Pulmonary artery endothelial cell (primary cell): ENCODE measurements at places on chromosomes 12 and 14. TPM values are rescaled to one million over a fixed set of nuclear protein-coding genes. Genes with fewer than 3 reads are reported as not detected.

DNA sequence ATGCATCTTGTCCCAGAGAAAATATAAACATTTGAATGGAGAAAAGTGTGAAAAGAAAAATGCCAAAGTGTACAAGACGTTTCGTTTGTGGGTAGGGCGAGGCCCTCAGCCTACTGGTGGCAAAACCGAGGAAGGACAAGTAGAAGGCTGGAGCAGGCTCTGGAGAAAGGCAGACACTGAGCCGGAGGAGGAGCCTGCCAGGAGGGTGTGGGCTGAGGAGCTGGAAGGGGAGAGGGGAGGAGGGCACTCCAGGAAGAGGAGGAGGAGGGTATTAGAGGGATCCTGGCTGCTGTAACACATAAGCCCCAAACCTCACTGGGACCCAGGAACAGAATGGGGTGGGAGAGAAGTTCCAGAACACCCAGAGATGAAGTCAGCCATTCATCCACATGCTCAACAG is 47.7 kb downstream of the CLMN start:
- no peak for DNase-seq

The BMP4 gene
- total RNA-seq: 64.3 and 156 TPM in 2 replicates

The STON2 gene
- 0.11 and 0.13 TPM in 2 replicates for total RNA-seq

DNA sequence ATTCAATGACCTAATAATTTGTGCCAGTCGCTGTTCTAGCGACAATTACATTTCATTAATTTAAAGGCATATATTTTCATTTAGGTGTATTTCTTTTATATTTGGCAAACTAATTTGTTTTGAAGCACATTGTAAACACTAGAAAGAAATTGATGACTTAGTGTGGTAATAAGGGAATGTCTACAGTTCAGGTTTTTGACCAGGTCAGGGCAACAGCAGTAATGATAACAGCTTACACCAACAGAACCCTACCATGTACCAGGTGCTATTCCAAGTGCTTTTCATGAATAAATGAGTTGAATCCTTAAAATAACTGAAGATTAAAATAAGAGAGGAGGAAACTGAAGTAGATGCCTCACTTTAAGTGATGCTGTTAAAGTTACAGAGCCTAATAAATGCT is 85.4 kb upstream of the SLC38A2 start:
- no peak for DNase-seq

DNA sequence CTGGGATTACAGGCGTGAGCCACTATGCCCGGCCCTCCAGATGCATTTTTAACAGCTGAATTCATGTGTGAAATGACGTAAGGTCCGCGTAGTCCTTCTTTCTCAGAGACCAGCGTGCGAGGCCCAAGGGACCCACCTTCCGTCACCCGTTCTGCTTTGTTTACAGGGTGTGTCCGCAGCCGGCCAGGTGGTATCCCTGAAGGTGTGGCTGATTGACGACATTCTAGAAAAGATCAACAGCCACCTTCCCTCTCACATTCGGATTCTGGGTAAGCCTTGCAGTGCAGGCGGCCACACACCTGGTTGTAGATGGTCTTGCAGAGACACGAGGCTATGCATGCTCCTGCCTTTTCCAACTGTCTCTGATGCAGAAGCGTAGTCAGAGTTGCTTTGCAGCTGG is 9.9 kb downstream of the PUS1 start:
- DNase-seq: no peak

DNA sequence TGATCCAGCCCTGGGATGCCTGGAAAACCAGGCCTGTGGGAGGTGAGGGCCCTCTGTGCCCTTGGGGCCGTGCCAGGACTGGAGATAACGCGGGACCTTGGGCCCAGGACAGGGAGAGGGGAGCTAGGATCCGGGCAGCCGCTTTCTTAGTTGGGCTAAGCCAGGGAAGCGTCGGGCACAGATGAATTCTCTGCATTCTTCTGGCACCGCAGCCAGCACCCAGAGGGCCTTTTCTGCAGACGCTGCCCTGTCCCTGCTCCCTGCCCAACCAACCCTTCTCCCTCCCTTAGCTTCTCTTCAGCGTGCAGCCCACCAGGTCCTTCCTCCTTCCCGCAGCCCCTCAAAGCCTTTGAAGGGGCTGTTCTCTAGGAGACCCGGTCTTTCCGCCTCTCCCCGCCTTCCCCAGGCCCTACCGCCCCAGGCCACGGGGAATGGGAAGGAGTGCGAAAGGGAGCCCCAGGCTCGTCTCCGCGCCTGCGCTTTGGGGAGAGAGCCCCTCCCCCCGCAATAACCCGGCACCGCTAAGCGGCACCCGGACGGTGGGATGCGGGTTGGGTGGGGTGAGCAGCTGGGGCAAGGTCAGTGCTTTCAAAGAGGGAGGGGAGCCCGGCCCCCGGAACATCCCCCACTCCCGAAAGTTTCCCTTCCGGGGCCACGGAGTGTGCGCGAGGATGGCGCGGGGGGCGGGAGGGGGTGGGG is 663 bp downstream of the NCKAP5L start:
- DNase-seq: no peak

The ENO2 gene
- 8.8 and 12.6 TPM in 2 replicates for total RNA-seq

- DNase-seq: no peak
These were observed 13.9 kb downstream of the MFAP5 start for GRCh38 chr12:8648576-8649205.

- no peak for DNase-seq
These were observed 127.4 kb downstream of the CACNA1C start for GRCh38 chr12:2179953-2180736.

The PRR4 gene
- 0.21 and 0.46 TPM in 2 replicates for total RNA-seq

The SIRT4 gene
- 1.1 and 1.4 TPM in 2 replicates for total RNA-seq

The GPRC5A gene
- 10.4 and 15.1 TPM in 2 replicates for total RNA-seq

DNA sequence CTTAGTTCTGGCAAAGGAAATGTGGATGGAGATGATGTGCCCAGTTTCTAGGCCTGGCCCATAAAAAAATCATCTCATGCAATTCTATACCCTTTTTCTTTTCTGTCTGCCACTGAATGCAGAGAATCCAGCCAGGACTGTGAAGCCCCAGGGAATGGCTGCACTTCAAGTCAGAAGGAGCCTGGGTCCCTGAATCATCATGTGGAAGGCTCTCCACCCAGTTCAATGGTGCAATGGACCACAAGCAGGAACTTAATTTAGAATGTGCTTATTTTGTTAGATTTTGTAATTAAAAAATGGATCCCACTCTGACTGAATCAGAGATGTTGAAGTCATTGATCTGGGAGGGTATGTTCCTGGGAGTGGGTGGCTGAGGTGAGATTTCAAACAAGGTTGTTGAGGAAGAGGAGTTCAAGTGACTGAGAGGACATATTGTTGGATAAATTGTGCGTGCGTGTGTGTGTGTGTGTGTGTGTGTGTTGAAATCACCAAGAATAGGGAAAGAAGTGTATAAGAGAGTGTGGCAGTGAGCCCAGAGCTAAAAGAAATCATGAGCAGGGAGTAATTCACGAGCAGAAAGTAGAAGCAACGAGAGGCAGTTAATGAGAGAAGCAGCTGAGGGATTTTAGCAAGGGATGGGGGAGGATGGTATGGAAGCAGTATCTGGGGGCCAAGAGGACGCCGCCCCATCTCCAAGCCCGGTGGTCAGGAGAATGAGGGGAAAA is 125.4 kb downstream of the TMX1 start:
- no peak for DNase-seq

GRCh38 chr12:4388032-4388431 is 8.5 kb upstream of the FGF23 start:
- DNase-seq: no peak

GRCh38 chr14:51449681-51450080 is 202.0 kb upstream of the FRMD6 start:
- no peak for DNase-seq

The ARHGEF40 gene
- 4.1 and 6.2 TPM in 2 replicates for total RNA-seq

DNA sequence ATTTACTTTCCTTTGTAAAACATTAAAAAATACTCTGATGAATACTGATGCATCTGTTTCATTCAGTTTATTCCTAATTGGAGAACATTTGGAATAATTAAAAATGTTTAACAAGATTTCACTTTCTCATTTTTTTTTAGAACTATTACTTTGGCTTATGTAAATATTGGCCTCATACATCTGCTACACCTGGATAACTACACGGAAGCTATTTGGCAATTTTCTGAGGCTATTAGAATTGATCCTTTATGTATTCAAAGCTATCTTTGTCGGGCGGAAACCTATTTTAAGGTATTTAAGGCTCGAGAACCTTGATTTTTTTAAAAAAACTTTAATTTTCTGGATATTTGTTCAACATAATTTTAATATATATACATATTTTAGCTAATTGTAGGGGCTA is 196.7 kb downstream of the TTC6 start:
- no peak for DNase-seq

GRCh38 chr14:54739514-54739913 is 163.1 kb downstream of the GCH1 start:
- no peak for DNase-seq

- DNase-seq: no peak
These were observed 36.6 kb downstream of the DCAF4 start for GRCh38 chr14:72962829-72963312.

DNA sequence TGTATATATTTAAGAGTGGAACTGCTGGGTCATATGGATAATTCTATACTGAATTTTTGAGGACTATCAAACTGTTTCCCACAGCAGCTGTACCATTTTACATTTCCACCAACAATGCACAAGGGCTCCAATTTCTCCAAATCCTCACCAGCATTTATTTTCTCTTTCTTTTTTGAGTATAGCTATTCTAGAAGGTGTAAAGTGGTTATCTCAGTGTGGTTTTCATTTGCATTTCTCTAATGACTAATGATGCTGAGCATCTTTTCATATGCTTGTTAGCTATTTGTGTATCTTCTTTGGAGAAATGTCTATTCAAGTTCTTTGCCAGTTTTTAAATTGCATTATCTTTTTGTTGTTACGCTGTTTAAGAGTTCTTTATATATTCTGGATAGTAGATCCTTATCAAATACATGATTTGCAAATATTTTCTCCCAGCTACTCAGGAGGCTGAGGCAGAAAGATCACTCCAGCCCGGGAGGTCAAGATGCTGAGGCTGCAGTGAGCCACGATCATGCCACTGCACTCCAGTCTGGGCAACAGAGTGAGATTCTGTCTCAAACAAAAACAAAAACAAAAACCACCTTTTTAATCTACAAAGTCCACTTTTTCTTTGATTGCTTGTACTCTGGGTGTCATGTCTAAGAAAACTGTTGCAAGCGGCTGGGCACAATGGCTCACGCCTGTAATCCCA is 32.8 kb downstream of the GTF2A1 start:
- DNase-seq: no peak

- DNase-seq: no peak
These were observed 184.7 kb upstream of the GARIN2 start for GRCh38 chr14:67004521-67004920.

DNA sequence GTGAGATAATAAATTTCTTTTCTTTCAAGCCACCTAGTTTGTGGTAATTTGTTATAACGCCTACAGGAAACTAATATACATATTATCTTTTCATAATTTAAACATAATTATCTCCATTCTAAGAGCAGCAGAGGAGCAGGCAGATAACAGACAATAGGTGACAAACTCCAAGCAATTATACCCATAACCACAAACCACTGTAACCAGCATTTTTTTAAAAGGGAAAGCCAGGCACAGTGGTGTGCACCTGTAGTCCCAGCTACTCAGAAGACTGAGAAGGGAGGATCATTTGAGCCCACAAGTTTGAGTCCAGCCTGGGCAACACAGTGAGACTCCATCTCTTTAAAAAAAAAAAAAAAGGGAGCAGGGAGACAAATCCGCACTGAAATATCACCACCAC is 54.9 kb downstream of the ATF7 start:
- no peak for DNase-seq

- no peak for DNase-seq
These were observed 31.3 kb upstream of the SMUG1 start for GRCh38 chr12:54220092-54220557.

GRCh38 chr12:80262346-80262745 is 163.0 kb downstream of the OTOGL start:
- no peak for DNase-seq

DNA sequence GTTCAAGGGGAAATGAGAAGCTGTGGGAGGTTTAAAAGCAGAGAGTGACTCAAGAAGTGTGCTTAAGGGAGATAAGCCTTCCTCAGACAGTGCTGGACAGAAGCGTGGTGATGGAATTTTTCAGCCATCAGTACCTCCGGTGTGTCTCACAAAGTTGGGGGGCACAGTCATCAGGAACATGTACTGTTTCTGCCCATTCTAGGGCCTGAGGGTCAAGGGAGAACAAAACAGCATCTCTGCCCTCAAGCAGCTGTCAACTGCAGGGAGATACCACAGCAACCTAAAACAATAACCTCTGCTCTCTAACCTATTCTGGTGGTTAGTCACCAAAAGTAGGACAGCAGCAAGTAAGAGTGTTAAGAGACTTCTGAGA is 2.0 kb upstream of the STON2 start:
- DNase-seq: no peak

The ALDH2 gene
- total RNA-seq: 69.0 and 113 TPM in 2 replicates

The SERPINA12 gene
- not detected in 2 replicates for total RNA-seq

- no peak for DNase-seq
These were observed 134.6 kb downstream of the CACNA1C start for GRCh38 chr12:2187195-2187945.

The PMEL gene
- total RNA-seq: 0.33 and 0.42 TPM in 2 replicates

- DNase-seq: no peak
These were observed 252.8 kb downstream of the TMEM117 start for GRCh38 chr12:44088647-44089046.

GRCh38 chr14:92950773-92951172 is 27.8 kb downstream of the CHGA start:
- no peak for DNase-seq

The ALX1 gene
- total RNA-seq: not detected in 2 replicates

DNA sequence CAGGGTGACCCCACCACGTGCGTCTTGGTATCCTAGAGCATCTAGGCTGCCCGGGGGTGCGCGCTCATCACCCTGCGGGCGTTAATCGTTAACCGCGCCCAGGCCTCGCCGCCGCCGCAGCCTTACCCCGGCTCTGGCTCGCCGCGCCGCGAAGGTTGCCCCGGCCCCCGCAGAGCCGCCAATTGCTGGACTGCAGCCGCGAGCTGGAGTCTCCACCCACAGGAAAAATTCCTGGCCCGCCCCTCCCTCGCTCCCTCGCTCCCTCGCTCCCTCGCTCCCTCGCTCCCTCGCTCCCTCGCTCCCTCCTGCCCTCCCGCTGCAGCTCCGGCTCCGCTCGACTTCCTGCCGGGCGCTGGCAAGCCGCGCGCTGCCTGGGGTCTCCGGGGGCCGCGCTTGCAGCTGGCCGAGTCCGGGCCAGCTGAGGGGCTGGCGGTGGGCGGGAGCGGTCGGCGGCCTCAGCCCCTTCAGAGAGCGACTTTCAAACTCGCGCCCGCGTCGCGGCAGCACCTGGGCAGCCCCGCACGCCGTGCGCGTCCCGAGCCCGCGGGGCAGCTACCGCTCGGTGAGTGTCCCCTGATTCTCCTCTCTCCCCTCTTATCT is at the start of gene PLEKHG3:
Gene PLEKHG3, plus strand, starts transcription at position 282 of the 600 bp plus-strand sequence. CDS start 23,208 bp downstream, outside the sequence.
- no peak for DNase-seq

- no peak for DNase-seq
These were observed 102.2 kb downstream of the DIO2 start for GRCh38 chr14:80109055-80109454.
